ENCODE measurements at places on chromosomes 3 and 15.

DNA sequence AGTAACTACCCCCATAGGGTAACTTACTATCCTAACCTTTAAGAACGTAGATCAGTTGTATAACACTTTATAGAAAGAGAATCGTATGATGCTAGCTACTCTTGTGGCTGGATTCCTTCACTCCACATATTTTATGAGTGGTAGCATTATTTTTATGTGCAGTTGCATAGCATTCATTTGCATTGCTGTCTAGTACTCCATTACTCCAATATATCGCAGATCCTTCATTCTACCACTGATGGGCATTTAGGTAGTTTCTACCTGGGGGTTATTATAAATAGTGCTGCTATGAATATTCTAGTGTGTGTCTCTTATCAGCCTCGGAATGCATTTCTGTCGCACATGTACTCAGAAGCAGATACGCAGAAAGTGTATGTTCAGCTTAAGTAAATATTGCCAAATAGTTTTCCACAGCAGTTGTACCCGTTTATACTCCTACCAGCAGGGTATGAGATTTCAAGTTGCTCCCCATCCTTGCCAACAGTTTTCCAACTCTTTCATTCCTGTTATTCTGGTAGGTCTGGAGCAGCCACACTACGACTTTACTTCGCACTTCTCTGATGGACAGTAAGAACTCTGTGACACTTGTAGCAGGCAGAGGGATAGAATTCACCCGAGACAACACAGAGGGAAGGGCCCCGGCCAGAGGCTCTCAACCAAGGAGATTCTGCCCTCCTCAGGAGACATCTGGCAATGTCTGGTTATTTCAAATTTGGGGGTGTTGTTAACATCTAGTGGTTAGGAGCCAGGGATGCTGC, 9.8 kb upstream of the VGLL4 start:
- peaks cover 2% of the 10 kb centered on the region for H3K4me1 ChIP-seq
- H3K4me3 ChIP-seq: no peak overlapping the region
- no peak overlapping the region for H3K27ac ChIP-seq

GRCh38 chr15:82950295-82950694, 2.2 kb downstream of the HOMER2 start:
- H3K4me1 ChIP-seq: no peaks in the 10 kb centered on the region
- no peaks in the 10 kb centered on the region for H3K36me3 ChIP-seq
- no peak overlapping the region for H3K4me3 ChIP-seq
- H3K27me3 ChIP-seq: peaks cover 19% of the 10 kb centered on the region
- no peak for DNase-seq

- no peak for DNase-seq
- no peaks in the 10 kb centered on the region for H3K36me3 ChIP-seq
- H3K4me1 ChIP-seq: no peaks in the 10 kb centered on the region
- no peak overlapping the region for H3K27ac ChIP-seq
- no peaks in the 10 kb centered on the region for H3K27me3 ChIP-seq
These were observed 8.7 kb upstream of the YEATS2 start for GRCh38 chr3:183688874-183689273.

- DNase-seq: no peak
- H3K27ac ChIP-seq: no peak overlapping the region
- no peak overlapping the region for H3K4me3 ChIP-seq
- peaks cover 47% of the 10 kb centered on the region for H3K27me3 ChIP-seq
- peaks cover 10% of the 10 kb centered on the region for H3K4me1 ChIP-seq
- no peaks in the 10 kb centered on the region for H3K36me3 ChIP-seq
These were observed 2.9 kb downstream of the ESYT3 start for GRCh38 chr3:138437281-138437680.

DNA sequence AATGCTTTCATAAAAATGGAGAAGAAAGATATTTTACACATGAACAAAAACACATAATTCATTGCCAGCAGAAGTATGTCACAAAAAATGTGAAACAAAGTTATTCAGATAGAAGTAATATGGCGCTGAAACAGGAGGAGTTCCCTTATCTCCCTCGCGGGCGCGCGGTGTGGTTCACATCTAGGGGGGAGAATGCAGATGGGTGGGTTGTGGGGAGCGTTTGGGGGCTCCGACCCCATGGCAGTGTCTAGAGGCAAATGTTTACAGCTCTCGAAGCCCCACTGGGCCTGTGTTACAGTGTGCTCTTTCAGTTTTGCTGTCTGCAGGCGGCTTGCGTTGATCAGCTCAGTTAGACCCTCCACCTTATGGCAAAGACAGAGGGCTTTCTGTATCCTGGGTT, 297.5 kb downstream of the CGGBP1 start:
- H3K4me1 ChIP-seq: no peaks in the 10 kb centered on the region
- H3K4me3 ChIP-seq: no peak overlapping the region
- H3K36me3 ChIP-seq: no peaks in the 10 kb centered on the region
- DNase-seq: no peak
- no peaks in the 10 kb centered on the region for H3K27me3 ChIP-seq

GRCh38 chr3:65448120-65448519, 590.6 kb downstream of the MAGI1 start:
- H3K27me3 ChIP-seq: no peaks in the 10 kb centered on the region
- no peaks in the 10 kb centered on the region for H3K36me3 ChIP-seq
- no peak overlapping the region for H3K4me3 ChIP-seq
- no peaks in the 10 kb centered on the region for H3K4me1 ChIP-seq

GRCh38 chr15:41870689-41871081, 23.2 kb downstream of the SPTBN5 start:
- peaks cover 20% of the 10 kb centered on the region for H3K4me1 ChIP-seq
- peak; percentile 87 for DNase-seq
- H3K27ac ChIP-seq: peak overlapping the region; percentile 77
- no peaks in the 10 kb centered on the region for H3K27me3 ChIP-seq
- no peaks in the 10 kb centered on the region for H3K36me3 ChIP-seq
- peak overlapping the region; percentile 7 for H3K4me3 ChIP-seq
